ENCODE measurements at places on chromosomes 13 and 19.

DNA sequence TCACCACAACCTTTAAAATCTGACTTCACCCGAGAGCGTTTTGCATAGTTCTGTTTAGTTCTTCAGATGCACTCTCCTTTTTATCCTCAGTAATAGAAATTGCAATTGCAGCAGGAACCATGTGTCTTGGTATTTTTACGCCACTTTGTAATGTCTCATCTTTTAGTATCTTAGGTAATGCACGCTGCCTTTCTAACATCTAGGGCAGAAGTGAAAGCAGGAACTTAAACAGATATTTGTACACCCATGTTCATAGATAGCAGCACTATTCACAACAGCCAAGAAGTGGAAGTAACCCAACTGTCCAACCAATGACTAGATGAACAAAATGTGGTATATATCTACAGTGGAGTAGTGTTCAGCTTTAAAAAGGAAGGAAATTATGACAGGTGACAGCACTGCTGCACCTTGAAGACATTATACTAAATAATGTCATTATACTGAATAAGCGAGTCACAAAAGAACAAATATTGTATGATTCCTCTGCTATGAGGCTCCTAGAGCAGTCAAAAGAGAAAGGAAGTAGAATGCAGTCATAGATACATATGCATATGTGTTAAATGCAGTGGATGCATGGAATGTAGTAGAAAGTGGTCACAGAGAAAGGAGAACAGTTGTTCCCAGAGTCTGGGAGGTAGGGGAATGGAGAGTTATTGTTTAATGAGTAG is 105.9 kb upstream of the GJB6 start:
- H3K36me3 ChIP-seq = no peaks in the 10 kb centered on the region
- no peaks in the 10 kb centered on the region for H3K27me3 ChIP-seq
- peaks cover 30% of the 10 kb centered on the region for H3K4me1 ChIP-seq
- no peak overlapping the region for H3K4me3 ChIP-seq

DNA sequence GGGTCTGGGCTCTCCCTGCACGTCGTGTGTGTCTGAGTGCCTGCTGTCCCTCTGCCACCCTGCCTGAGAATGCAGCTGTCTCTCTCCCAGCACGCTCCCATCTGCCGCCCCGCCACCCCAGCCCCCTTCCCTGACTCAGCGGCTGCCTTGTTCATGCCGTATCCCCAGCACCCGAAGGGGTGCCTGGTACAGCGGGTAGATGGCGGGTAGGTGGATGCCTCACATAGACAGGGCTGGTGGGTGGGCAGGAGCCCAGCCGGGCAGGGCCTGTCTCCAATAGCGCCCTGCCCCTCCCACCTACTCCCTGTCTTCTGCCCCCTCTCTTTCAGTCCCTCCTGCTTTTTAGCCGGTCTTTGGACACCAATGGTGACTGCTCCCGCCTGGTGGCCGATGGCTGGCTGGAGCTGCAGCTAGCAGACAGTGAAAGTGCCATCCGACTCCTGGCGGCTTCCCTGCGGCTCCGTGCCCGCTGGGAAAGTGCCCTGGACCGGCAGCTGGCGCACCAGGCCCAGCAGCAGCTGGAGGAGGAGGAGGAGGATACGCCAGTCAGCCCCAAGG is 30.3 kb downstream of the DHX34 start:
- H3K27me3 ChIP-seq = no peaks in the 10 kb centered on the region
- H3K27ac ChIP-seq = no peak overlapping the region
- no peaks in the 10 kb centered on the region for H3K4me1 ChIP-seq
- no peak for DNase-seq
- peaks cover 45% of the 10 kb centered on the region for H3K36me3 ChIP-seq
- H3K4me3 ChIP-seq = no peak overlapping the region

DNA sequence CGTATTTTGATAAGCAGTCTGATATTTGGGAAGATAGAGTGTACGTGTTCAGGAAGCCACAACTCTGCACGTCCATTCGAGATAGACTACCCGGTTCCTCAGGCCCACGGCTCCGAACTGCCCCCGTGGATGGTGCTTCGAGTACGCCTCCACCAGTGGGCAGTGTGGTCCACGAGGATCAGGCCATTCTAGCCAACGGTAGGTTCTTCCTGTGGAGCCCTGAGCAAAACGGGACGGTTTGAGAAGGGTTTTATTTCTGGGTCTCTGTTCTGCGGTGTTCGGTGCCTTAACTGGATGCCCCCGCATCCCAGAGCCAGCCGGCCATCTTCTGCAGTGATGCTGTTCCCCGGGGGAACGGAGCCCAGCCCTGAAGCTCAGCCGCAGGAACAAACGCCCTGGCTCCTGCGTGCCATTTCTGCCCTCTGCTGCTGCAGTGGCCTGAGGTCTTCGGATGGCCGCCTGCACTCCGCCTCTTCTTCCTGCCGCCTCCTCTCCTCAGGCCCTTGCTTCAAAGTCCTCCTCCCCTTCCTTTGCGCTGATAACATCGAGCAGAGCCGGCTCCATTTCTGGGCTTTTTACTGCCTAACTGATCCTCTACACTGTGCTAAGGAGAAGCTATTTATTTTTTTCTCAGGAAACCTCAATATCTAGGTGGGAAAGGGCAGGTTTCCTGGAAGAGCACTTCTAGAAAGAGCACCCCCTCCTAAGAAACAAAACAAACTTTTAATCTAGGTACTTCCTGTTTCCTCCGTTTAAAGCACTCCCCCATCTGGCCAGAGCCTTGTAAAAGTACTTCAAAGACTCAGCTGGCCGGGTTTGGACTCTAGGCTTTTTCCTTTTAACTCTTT is 36.2 kb upstream of the SLC46A3 start:
- no peaks in the 10 kb centered on the region for H3K36me3 ChIP-seq
- no peak for DNase-seq
- H3K4me3 ChIP-seq = no peak overlapping the region
- H3K4me1 ChIP-seq = peaks cover 11% of the 10 kb centered on the region

- no peaks in the 10 kb centered on the region for H3K27me3 ChIP-seq
- no peaks in the 10 kb centered on the region for H3K36me3 ChIP-seq
- H3K4me3 ChIP-seq = no peak overlapping the region
- H3K27ac ChIP-seq = peak overlapping the region; percentile 71
- DNase-seq = no peak
These were observed 724.0 kb upstream of the MIR17HG start for GRCh38 chr13:90623318-90624011.

- no peaks in the 10 kb centered on the region for H3K4me1 ChIP-seq
- no peaks in the 10 kb centered on the region for H3K36me3 ChIP-seq
- H3K4me3 ChIP-seq = no peak overlapping the region
- DNase-seq = no peak
- H3K27me3 ChIP-seq = no peaks in the 10 kb centered on the region
- H3K27ac ChIP-seq = no peak overlapping the region
These were observed 8.3 kb upstream of the SYCN start for GRCh38 chr19:39212375-39212742.

DNA sequence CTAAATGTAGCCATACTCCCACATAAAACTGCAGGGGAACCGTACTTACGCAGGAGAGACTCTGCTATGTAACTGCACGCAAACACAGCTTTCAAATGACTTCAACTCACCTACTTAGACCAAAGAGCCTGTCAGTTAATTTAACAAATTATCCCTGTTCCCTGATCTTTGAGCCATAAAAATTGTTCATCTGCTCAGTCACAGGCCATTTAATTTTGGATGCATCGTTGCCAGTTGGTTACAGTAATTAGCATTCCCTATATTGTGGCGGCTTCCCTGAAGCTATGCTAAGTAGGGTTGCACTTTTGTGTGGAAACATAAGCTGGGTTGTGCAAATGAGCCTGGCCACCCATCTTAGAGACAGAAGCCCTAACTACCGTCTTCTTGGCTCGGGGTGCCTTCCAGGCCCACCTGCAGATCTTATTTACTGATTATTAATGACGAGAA is 21.2 kb upstream of the OBI1 start:
- peaks cover 4% of the 10 kb centered on the region for H3K27me3 ChIP-seq
- H3K36me3 ChIP-seq = no peaks in the 10 kb centered on the region
- no peak overlapping the region for H3K4me3 ChIP-seq
- H3K27ac ChIP-seq = no peak overlapping the region

DNA sequence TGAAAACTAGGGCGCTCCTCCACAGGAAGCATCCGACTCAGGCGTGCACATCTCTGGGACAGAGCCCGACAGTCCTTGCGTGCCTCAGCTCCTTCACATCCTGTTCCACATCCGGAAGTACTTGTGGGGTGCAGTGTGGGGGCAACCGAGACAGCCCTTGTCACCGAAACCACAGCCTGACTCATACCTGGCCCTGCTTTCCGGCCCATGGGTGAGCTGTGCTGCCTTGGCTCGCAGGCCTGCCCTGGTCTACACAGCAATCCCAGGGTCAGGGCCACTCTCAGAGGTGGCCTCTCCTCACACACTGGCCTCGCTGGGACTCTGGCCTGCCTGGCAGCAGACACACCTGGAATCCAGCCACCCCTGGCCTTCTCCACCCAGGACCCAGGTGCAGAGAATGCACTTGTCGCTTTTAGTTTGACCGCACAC is 100.4 kb downstream of the STK24 start:
- H3K36me3 ChIP-seq = peaks cover 34% of the 10 kb centered on the region
- no peak overlapping the region for H3K4me3 ChIP-seq
- peak overlapping the region; percentile 61 for H3K27ac ChIP-seq

GRCh38 chr13:30443957-30444404 is 21.7 kb downstream of the UBE2L5 start:
- no peak for DNase-seq
- no peak overlapping the region for H3K27ac ChIP-seq
- no peaks in the 10 kb centered on the region for H3K36me3 ChIP-seq
- no peak overlapping the region for H3K4me3 ChIP-seq
- H3K27me3 ChIP-seq = no peaks in the 10 kb centered on the region

DNA sequence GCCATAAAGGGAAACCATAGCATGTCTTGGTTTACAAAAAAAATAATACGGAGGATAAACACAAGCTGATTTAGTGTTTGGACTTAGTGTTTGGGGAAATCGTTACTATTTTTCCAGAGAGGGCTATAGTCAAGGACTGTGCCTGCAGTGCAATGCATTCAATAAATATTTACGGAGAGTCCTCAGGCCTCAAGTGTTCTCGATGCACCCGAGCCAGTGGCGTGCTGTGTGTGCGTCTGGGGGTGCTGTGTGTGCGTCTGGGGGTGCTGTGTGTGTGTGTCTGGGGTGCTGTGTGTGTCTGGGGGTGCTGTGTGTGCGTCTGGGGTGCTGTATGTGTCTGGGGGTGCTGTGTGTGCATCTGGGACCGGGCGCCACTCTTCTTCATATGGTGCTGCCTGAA is 71.7 kb upstream of the GTF3A start:
- peaks cover 4% of the 10 kb centered on the region for H3K27me3 ChIP-seq
- DNase-seq = no peak
- H3K4me3 ChIP-seq = no peak overlapping the region
- no peak overlapping the region for H3K27ac ChIP-seq
